ENCODE measurements at places on chromosomes 7 and 10. TPM values are rescaled to one million over a fixed set of nuclear protein-coding genes. Genes with fewer than 3 reads are reported as not detected.

The CFTR gene
- 0.17 TPM for polyA plus RNA-seq

The UPK3BL2 gene
- polyA plus RNA-seq, result 6.1 TPM

The FBXO24 gene
- 1.0 TPM for polyA plus RNA-seq

The SAMD9 gene
- polyA plus RNA-seq, result 2.4 TPM

The MCM10 gene
- polyA plus RNA-seq, result 5.9 TPM

The RAMP3 gene
- 6.9 TPM for polyA plus RNA-seq

The DGKB gene
- polyA plus RNA-seq, result 1.00 TPM

The CALHM1 gene
- polyA plus RNA-seq, result 0.09 TPM

The PLPP4 gene
- not detected for polyA plus RNA-seq

The RBM20 gene
- 15.5 TPM for polyA plus RNA-seq

The APBB1IP gene
- 2.6 TPM for polyA plus RNA-seq

The RNF32 gene
- polyA plus RNA-seq, result 1.7 TPM

The PFKFB3 gene
- polyA plus RNA-seq, result 9.2 TPM

The TMEM270 gene
- not detected for polyA plus RNA-seq

The NUPR2 gene
- polyA plus RNA-seq, result not detected

The MYOF gene
- polyA plus RNA-seq, result 73.6 TPM

The CPA4 gene
- polyA plus RNA-seq, result 3.1 TPM

The AMPH gene
- polyA plus RNA-seq, result 6.0 TPM

The EPHB4 gene
- 39.9 TPM for polyA plus RNA-seq

The MAPK8 gene
- polyA plus RNA-seq, result 32.6 TPM

The C10orf90 gene
- 0.81 TPM for polyA plus RNA-seq

The GBF1 gene
- 50.5 TPM for polyA plus RNA-seq

The EGR2 gene
- polyA plus RNA-seq, result 2.3 TPM

The NUTM2E gene
- 0.50 TPM for polyA plus RNA-seq

The ASB4 gene
- 26.6 TPM for polyA plus RNA-seq

The PHYH gene
- polyA plus RNA-seq, result 43.4 TPM

The CCL24 gene
- polyA plus RNA-seq, result not detected

The TBX20 gene
- not detected for polyA plus RNA-seq

The TMEM130 gene
- polyA plus RNA-seq, result 4.9 TPM

The HOXA6 gene
- 0.27 TPM for polyA plus RNA-seq

The SLC39A12 gene
- not detected for polyA plus RNA-seq

The SIRT1 gene
- 23.8 TPM for polyA plus RNA-seq

The FRAT1 gene
- polyA plus RNA-seq, result 1.6 TPM

The STEAP4 gene
- polyA plus RNA-seq, result 2.3 TPM

The WNT8B gene
- polyA plus RNA-seq, result not detected

The GOLGA7B gene
- 0.15 TPM for polyA plus RNA-seq

The TMEM229A gene
- polyA plus RNA-seq, result not detected

The OR2A12 gene
- polyA plus RNA-seq, result not detected

The ACHE gene
- 96.0 TPM for polyA plus RNA-seq

The CAMK2B gene
- polyA plus RNA-seq, result 11.3 TPM

The SYT15B gene
- polyA plus RNA-seq, result 0.54 TPM

The CAV2 gene
- 51.8 TPM for polyA plus RNA-seq

The PRLHR gene
- not detected for polyA plus RNA-seq

The AQP1 gene
- 84.8 TPM for polyA plus RNA-seq

The FEZF1 gene
- polyA plus RNA-seq, result not detected

The VWC2 gene
- polyA plus RNA-seq, result 0.09 TPM

The FGFR2 gene
- polyA plus RNA-seq, result 1.3 TPM

The OR13A1 gene
- polyA plus RNA-seq, result not detected

The CTAGE8 gene
- polyA plus RNA-seq, result not detected

The IDI2 gene
- not detected for polyA plus RNA-seq

The LOXL4 gene
- polyA plus RNA-seq, result 12.5 TPM

The UNC5B gene
- polyA plus RNA-seq, result 10.1 TPM

The ZNF212 gene
- polyA plus RNA-seq, result 9.2 TPM

The UTF1 gene
- polyA plus RNA-seq, result not detected

The PRKCQ gene
- polyA plus RNA-seq, result 9.3 TPM
